Fibroblast of skin of abdomen (primary cell): ENCODE measurements at places on chromosomes 11 and 22.

DNA sequence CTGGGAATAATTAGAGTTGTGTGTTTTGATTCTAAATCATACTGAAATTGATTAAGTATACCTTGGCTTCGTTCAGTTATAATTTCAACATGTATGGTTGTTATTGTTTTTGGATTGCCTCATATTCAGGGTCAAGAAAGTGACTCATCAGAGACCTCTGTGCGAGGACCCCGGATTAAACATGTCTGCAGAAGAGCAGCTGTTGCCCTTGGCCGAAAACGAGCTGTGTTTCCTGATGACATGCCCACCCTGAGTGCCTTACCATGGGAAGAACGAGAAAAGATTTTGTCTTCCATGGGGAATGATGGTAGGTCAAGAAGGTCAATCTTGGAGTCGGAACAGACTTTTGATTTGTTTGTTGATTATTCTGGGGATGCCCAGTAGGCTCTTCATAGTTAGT lies 40.4 kb downstream of the KMT2A start:
- no peak for DNase-seq

- no peak for DNase-seq
Measured at GRCh38 chr11:67419325-67420049, 4.0 kb downstream of the CARNS1 start.

- peak; percentile 15 for DNase-seq
Measured at GRCh38 chr22:18110194-18110953, at the start of gene TUBA8. TSS of gene TUBA8 (plus strand) at chr22:18110809. CDS start at chr22:18110866, 57 bp downstream.

DNA sequence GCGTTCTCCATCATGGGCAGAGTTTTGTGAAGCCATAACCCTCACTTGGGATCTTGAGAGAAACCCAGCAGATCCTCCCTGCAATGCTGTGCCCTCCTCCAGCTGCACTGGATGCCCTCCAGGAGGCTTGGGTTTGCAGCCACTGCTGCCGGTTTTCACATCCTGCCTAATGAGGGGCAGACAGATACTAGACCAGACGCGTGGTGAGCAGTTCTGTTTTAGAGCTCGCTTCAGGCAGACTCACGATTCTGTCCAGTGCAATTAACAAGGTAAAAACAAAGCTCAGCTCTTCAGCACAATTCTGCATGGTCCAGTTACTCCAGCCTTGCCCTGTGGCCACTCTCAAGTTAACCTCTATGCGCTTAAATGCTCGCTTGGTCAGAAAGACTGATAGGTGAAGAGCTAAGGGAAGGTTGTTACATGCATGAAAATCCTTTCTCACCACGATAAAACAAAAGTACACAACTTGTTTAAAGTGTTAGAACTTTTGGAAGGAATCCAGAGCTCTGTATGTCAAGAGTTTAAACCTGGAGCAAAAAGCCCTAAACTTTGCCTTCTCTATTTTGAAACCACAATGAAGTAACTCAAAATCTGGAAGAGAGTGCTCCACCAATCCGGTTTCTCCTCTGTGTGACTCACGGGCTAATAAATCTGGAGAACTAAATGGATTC lies 292.3 kb upstream of the FAT3 start:
- DNase-seq: peak; percentile 76

- no peak for DNase-seq
Measured at GRCh38 chr22:36767035-36767775, 8.7 kb downstream of the IFT27 start.

GRCh38 chr22:22171357-22172218 lies 73.0 kb upstream of the VPREB1 start:
- DNase-seq: no peak

- DNase-seq: no peak
Measured at GRCh38 chr22:35418088-35418487, 18.1 kb downstream of the MCM5 start.

DNA sequence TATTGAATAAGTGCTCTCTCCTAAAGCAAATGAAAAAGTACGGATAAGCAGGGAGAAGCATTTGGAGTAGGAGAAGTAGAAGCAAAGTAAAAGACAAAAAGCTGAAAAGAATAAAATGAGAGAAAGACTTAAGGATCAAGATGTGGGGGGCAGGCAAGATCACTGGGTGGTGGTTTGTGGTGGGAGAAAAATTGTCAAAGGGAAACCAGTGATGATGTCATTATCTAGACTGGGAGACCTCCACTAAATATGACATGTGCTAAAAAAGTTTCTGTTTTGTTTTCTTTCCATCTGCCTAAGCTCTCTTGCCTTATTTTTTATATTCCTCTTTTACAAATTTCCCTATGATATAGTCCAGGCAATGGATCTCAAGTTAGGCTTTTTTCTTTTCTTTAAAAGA lies 14.8 kb upstream of the MAML2 start:
- no peak for DNase-seq

DNA sequence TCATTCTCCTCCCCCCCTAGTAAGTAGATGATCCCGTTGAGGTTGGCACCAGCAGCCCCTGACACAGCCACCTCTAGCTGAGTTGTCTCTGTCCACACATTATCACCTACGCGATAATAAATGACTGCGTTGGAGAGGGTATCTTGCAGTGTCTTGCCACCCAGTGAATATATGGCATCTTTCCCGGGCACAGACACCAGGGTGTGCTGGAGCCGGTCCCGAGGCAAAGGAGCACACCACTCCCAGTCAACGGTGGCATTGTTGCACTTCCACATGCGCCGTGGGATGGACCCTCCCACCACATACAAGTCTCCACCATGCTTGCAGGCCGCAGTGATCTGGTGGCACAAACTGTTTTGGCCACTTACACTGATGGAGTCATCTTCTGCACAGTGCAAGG lies 5.4 kb downstream of the KBTBD4 start:
- no peak for DNase-seq

DNA sequence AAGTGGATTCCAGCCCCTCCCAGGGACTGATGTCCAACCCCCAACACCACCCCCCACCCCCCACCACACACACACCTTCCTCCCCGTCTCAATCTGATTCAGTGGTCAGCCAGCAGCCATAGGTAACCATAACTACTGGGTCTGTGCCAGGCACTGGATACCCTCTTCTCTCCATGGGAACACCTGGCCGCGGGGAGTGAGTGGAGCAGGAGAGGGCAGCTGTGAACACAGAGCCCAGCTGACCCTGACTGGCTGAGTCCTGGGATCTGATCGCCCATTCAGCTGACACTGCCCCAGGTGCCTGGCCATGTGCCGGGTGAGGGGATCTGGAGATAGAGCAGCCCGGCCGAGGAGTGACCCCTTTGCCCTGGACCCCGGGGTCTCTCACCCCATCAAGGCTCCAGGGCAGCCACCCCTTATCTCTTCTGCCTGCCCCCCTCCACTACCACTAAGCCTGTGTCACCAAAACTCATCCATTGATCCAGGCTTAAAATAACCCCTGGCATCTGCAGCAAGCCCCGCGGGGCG lies 2.6 kb upstream of the SHISA8 start:
- DNase-seq: no peak

GRCh38 chr22:20550851-20551744 lies 43.7 kb downstream of the MED15 start:
- peak; percentile 51 for DNase-seq

DNA sequence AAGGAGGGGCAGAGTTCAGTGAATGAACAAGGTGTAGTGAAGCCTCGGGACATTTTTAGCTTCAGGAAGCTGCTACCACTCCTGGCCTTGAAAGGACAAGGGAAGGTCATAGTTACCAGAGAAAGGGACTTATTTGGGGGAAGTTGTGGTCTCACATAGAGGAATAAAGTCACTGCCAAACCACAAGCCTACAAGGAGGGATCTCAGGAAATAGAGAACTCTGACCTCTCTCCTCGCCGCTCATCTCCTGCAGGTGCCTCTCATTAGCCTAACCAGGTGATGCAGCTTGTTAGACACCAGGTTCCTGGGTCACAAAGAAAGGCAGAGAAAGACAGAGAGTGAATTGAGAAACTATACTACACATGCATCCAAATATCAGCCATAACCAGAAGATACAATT lies 14.3 kb upstream of the TOLLIP start:
- no peak for DNase-seq

GRCh38 chr11:75384438-75385080 lies 14.8 kb upstream of the RPS3 start:
- DNase-seq: peak; percentile 38

DNA sequence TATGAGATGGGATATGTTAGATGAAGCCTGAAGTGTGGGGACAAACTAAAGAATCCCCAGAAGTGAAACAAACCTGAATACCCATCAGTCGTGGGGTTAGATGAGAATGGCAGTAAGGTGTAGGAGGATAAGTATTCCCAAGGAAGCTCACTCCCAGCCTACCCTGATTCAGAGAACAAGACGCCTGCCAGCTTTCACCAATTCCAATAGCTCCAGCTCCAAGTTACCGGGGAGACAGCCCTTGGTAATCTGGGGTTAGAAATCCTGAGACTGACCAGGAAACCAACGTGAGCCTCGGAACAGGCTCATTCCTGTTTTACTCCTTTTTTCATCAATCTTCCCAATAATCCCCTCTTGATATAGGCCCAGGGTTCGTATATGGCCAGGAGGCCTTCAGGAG lies 46.5 kb downstream of the RPL27A start:
- no peak for DNase-seq
